ENCODE measurements at places on chromosomes 16 and 17.
A peak's percentile ranks its signal among the peaks of the same experiment; 100 is the strongest.

- no peak for DNase-seq
Measured at GRCh38 chr16:27127308-27127707, 60.6 kb downstream of the C16orf82 start.

- DNase-seq = peak; percentile 67
Measured at GRCh38 chr17:78970834-78971755, 8.6 kb downstream of the LGALS3BP start.

DNA sequence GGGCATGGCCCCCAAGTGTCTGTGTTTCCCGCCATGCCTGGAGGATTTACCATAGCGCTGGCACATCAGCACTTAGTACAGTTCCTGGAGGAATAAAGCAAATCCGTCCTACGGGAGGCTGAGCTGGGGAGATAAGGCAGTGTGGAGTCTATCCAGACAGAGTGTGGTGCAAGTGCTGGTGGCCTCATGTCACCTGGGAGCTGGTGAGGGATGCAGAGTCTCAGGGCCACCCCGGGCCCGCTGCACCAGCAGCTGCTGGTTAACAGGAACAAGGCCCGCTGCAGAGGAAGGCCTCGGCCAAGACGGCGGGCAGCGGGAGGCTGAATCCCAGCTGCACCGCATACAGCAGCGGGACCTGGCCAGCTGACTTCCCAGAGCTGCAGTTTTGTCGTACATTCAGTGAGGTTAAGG lies 57.3 kb upstream of the CDC42EP4 start:
- no peak for DNase-seq

DNA sequence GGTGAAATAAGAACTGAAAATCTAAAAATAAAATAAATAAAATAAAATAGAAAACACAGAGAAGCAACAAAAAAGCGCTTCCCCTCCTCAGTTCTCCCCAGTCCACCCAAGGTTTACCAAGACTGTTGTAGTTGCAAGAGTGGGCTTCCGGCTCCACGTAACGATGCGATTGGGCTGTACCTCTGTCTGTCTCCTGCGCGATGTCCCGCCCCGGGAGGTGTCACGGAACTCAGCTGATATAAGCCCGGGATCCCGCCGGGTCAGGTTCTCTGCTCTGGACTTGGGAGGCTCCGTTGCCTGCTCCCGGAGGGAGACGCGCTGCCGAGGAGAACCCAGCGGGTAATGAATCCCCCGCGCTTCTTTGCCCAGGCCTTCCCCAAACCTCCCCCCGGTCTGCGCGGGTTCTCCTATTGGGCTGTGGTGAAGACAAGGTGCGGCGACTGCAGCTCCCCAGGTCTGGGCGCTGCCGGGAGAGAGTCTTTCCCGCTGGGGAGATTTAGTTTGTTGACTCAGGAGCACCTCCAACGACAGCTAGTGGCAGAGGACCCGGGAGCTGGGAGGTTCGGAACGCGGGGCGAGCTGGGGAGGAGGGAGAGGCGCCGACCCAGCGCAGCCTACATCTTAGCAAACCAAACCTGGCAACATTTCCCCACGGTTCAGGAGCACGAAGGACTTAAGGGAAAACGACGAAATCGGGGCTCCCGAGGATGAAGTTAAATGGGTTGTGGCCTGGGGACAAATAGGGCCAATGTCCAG lies at the start of gene SLFN5:
Gene SLFN5, plus strand, starts transcription at position 268 of the 756 bp plus-strand sequence. CDS start 15,619 bp downstream, outside the sequence.
- peak; percentile 96 for DNase-seq

Measured in CD4-positive, alpha-beta T cell (primary cell).